ENCODE measurements at places on chromosomes 1 and 21.

GRCh38 chr21:43909741-43910400 lies 44.8 kb downstream of the AGPAT3 start:
- DNase-seq, result no peak

GRCh38 chr1:13667691-13668090 lies 32.3 kb upstream of the PRDM2 start:
- no peak for DNase-seq

DNA sequence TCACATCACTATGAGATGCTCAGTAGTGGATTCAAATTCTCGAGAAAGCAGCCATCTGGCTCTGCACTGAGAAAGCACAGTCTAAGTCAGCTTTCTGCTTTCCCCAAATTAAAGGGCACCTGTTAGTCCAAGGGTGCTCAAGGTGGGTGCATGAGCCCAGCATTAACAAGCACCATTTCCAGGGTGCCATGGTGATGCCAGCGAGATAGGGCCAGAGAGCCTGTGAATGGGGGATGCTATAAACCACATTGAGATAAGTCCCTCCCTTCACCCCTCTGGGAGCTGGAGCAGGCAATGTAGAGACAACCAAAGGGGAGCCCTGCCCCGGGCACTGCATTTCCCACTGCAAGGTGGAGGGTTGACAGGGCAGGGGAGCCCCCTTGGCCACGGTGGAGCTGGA lies 568.2 kb downstream of the AJAP1 start:
- DNase-seq, result no peak

DNA sequence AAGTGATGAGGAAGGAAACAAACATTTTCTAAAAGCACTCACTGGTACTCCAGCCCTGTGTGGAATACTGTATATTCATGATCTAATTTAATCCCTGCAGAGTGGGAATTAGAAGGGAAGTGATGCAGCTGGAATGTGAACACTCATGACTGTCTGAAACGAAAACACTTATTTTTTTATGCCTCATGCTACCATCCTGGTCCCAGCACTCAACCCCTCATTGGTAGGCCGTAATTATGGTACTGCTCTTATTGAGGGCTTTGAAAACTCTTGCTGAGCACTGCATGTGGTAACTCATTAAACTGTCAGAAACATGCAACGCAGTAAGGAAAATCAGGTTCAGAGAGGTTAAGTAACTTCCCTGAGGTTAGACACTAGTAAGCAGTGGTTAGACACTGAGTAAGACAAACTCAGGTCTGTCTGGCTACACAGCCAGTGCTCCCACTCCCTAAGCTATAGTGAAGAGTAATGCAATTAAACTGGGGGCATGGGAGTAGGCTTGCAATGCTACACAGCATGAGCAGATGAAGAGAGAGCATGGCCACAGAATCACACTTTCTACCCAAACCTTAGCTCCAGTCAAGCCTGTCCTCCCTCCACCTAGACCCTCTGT lies 17.3 kb upstream of the TNFSF4 start:
- no peak for DNase-seq

- DNase-seq, result peak; percentile 94
These were observed at the start of gene MXRA8 for GRCh38 chr1:1358433-1359271. Gene MXRA8, minus strand, starts transcription at chr1:1358555. Its CDS starts 51 bp downstream, at chr1:1358504.

GRCh38 chr1:9191231-9191630 lies 43.3 kb upstream of the H6PD start:
- DNase-seq, result no peak

DNA sequence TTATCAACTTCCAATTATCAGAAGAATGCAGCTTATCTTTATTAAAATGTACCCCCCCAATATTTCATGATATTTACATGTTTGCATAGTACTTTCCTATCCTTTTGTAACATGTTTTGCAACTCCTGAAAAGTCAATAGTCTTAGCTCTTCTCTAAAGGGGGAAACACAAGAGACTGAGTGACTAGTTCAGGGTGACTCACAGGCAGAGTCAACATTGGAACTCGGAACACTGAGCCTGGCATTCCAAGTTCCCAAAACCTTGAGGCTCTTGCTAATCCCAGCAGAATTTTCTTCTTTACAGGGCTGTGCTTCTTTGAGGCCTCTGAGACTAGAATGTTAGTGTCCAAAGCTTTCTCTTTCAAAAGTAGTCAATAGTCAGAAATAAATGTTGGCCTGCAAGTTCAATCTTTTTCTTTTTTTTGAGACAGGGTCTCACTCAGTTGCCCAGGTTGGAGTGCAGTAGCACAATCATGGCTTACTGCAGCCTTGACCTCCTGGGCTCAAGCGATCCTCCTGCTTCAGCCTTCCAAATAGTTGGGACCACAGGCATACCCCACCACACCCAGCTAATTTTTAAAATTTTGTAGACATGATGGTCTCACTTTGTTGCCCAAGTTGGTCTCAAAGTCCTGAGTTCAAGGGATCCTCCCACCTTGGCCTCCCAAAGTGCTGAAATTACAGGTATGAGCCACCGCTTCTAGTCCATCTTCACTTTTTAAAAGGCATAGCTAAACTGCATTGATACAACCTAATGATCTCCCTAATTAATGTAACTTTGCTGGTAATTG lies 37.5 kb downstream of the ZNF281 start:
- DNase-seq, result peak; percentile 95
